Midbrain (tissue), 1 donor: ENCODE measurements at places on chromosomes 5 and 9.

DNA sequence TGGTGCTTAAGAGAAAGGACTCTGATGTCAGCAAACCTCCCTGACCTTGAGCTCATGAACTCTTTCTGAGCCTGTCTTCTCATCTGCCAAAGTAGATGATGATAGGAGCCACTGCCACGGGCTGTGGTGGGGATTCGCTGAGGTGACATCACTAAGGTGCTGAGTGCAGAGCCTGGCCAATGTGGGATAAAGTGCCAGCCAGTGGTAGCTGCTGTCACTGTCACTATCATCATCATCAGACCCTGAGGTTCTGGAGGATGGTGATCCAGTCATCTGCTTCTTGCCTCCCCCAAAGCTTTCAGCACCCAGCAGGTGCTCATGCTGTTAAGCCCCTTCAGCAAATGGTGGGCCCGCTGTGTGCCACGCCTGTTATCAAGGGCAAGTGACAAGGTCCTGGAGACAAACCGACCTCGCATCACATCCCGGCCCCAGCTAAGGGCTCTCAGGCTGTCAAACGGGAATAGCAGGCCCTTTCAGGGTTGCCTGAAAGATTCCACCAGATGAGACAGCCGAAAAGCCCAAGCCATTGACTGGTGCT lies 6.4 kb downstream of the FPGS start:
- DNase-seq: no peak

- DNase-seq: no peak
These were observed 309.3 kb downstream of the CHSY3 start for GRCh38 chr5:130213607-130214006.

- no peak for DNase-seq
These were observed 108.3 kb upstream of the FCN2 start for GRCh38 chr9:134772331-134772730.

GRCh38 chr5:67805666-67806348 lies 409.7 kb upstream of the PIK3R1 start:
- no peak for DNase-seq

DNA sequence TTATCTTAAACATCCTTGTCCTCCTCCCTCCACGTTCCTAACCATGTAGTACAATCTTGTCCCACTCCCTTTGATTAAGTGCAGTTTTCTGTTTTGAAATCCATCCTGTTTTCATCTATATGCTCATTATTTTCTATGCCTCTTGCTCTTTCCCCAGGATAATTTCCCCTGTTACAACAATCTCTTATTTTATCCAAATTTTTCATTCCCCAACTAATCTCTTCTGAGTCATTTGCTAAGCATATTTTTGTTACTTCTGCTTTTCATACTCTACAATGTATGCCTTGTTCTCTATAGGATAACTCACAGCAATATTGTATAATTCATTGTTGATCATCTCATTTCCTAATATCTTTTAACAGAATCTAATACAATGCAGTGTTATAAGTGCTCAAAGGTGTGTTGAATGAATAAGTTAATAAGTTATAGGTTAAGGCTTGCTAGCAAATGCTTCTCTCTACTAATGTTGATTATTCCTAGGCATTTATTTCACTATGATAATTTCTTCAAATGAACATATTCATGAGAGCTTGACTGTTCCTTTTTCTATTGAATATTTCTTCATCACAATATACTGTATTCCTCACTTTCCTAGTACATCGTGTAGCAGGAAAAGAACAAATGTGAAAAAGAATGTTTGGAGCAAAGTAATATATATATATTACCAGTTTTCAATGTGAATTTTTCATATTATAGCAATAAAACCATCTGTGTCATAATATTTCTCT lies 1.5 kb downstream of the OMD start:
- DNase-seq: no peak

- DNase-seq: no peak
These were observed 4.1 kb downstream of the CCDC69 start for GRCh38 chr5:151219789-151220188.
